ENCODE measurements at places on chromosomes 1 and 21. TPM values are rescaled to one million over a fixed set of nuclear protein-coding genes. Genes with fewer than 3 reads are reported as not detected.
A peak's percentile ranks its signal among the peaks of the same experiment; 100 is the strongest.

DNA sequence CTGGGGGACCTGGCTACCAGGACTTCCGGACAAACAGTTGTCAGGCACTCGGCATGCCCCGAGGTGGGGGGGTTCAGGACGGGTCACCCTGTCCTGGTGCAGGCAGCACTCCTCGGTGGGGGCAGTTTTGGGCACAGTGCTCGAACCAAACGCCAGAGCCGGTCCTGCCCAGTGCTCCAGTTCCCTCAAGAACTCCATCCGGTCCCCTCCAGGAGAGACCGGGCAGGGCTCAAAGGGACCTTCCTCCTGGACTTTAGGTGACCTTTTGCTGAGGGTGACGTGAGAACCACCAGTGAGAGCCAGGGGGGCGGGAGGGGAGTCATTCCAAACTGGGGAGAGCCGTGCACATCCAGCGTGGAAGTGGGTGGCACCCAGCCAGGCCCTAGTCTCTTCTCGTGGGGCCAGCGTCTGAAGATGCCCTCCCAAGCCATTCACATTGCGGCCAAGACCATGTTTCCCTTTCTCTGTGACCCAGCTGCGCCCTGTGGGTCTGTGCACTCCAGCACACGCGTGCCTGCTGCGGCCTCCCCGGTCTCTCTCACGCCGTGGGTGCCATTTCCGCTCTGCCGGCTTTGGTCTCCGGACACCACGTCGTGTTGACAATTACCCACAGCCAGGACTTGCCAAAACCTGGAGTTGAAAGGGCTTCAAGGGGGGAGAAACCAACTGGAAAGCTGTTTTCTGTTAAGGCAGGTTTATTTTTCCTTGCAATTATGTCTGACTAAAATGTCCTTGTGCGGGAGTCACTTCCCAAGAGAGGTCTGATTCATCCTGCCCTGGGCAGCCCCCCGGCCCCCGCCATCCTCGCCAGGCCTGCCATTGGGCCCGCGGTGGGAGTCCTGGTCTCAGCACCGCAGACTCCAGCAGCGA is 178.8 kb upstream of the ARHGEF16 start:
- no peaks in the 10 kb centered on the region for H3K36me3 ChIP-seq
- H3K4me3 ChIP-seq = no peak overlapping the region
- DNase-seq = no peak
- H3K27ac ChIP-seq = no peak overlapping the region
- no peaks in the 10 kb centered on the region for H3K4me1 ChIP-seq
- H3K27me3 ChIP-seq = no peaks in the 10 kb centered on the region

DNA sequence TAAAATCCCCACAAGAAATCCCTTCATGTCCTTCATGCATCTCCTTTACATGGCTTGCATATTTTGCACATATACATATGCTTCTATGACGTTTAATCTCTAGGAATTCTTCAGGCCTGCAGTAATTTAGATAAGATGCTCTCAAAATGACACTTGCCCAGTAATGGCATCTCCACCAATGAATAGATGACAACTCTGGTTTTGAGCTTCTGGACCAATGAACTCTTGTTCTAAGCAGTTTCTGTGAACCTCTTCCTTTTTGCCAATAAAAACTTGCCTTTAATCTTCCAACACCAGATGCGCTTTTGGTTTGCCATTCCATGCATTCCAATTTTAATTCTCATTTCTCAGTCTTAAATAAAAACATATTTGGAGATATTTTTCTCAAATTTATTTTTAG is 189.8 kb upstream of the OLFM3 start:
- no peak overlapping the region for H3K27ac ChIP-seq
- H3K4me3 ChIP-seq = no peak overlapping the region
- H3K27me3 ChIP-seq = no peaks in the 10 kb centered on the region
- DNase-seq = no peak
- H3K36me3 ChIP-seq = no peaks in the 10 kb centered on the region
- 0 out of 2 replicates have a peak, but pooled peaks cover 6% of the 10 kb centered on the region for H3K4me1 ChIP-seq

DNA sequence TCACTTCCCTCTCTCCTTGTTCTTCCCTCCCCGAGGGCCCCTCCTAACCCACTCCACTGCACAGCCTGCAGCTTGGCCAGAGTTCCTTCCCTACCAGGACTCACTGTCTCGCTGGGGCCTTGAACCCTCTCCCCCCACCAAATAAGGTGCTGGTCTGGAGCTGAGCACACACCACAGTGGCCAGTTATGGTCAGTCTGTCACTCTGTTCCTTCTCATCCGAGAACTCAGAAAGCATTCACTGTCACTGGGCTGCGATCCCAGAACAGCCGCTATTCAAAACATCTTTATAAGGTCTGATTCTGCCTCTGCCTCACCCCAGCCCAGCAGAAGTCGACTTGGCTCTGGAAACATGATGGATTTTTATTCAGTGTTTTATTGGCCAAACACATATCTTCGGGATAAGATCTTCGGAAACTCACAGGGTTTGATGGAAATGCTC is 19.8 kb upstream of the LBR start:
- no peak overlapping the region for H3K4me3 ChIP-seq
- H3K27ac ChIP-seq = no peak overlapping the region
- H3K27me3 ChIP-seq = 0 out of 2 replicates have a peak, but pooled peaks cover 4% of the 10 kb centered on the region
- no peaks in the 10 kb centered on the region for H3K36me3 ChIP-seq
- H3K4me1 ChIP-seq = peaks cover 34% of the 10 kb centered on the region

DNA sequence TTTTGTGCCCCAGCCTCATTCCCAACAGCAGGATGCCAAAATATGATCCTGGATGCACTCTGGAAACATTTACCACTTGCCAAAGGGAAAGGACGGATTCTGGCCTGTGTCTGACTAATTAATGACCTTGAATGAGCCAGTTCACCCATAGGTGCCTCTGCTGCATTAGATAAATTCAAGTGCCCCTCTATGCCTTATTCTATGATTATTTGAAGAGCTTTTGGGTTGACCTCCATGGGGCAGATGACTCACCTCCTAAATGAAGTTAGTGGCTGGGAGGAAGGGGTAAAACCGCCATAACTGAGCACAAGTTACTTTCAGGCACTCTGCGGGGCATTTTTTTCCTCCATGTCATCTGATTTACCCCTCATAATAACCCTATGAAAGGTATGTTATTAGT is 98.1 kb downstream of the CLIC6 start:
- no peak for DNase-seq
- H3K4me1 ChIP-seq = no peaks in the 10 kb centered on the region
- H3K27me3 ChIP-seq = no peaks in the 10 kb centered on the region
- H3K27ac ChIP-seq = no peak overlapping the region
- H3K36me3 ChIP-seq = peaks cover 4% of the 10 kb centered on the region
- no peak overlapping the region for H3K4me3 ChIP-seq

DNA sequence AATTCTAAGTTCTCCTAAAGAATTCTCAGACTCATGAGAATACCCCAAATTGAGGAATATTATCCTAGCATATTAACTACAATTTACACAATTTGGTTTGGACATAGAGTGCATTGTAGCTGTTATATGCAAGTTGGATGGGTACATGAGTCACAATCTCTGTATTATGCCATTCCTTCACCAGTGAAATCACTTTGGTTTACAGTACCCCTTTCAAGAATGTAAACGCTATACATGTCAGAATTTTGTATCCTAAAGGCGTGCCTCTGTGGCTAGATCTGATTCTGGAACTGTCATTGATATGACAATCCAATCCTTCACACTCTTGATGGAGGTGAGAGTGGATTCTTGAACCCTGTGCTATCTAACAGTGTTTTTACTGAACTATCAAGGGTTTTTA is 6.7 kb upstream of the IL10RB start:
- no peaks in the 10 kb centered on the region for H3K27me3 ChIP-seq
- DNase-seq = no peak
- H3K36me3 ChIP-seq = peaks cover 44% of the 10 kb centered on the region
- H3K27ac ChIP-seq = no peak overlapping the region
- peaks cover 11% of the 10 kb centered on the region for H3K4me1 ChIP-seq
- H3K4me3 ChIP-seq = no peak overlapping the region

DNA sequence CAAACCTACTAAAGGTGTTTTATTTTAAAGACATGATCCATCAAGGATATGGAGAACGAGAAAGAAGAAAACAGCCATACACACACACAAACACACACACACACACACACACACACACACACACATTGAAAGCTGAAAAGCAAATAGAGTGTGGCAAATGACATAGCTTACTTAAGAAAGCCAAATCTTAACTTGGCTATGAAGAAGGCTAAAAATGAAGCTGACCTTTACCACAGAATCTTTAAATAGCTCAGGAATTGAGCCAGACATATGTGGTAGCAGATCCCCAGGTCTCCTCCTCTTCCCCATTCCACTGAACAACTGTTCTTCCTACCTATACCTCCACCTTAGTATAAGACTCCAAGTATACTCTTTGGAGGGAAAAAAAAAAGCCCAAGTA is 185.6 kb downstream of the CLEC20A start:
- no peak overlapping the region for H3K4me3 ChIP-seq
- H3K27ac ChIP-seq = peak overlapping the region; percentile 73
- no peaks in the 10 kb centered on the region for H3K27me3 ChIP-seq
- no peak for DNase-seq
- H3K4me1 ChIP-seq = peaks cover 16% of the 10 kb centered on the region

- DNase-seq = no peak
- H3K4me1 ChIP-seq = no peaks in the 10 kb centered on the region
- peaks cover 22% of the 10 kb centered on the region for H3K27me3 ChIP-seq
- no peaks in the 10 kb centered on the region for H3K36me3 ChIP-seq
- H3K4me3 ChIP-seq = no peak overlapping the region
These were observed 249.6 kb downstream of the PRDM2 start for GRCh38 chr1:13949546-13949945.

- peak within 1 kb of the TSS; percentile 66 for H3K4me3 ChIP-seq
- peaks cover 27% of the 10 kb centered on the region for H3K27me3 ChIP-seq
- H3K27ac ChIP-seq = no peak within 1 kb of the TSS
- peaks cover 69% of the 10 kb centered on the region for H3K4me1 ChIP-seq
- peak; percentile 38 for DNase-seq
These were observed at the start of gene SYT6 for GRCh38 chr1:114153261-114154145. TSS of gene SYT6 (minus strand) at chr1:114153869. CDS start at chr1:114153772, 97 bp downstream.

- H3K4me1 ChIP-seq = no peaks in the 10 kb centered on the region
- no peaks in the 10 kb centered on the region for H3K27me3 ChIP-seq
- no peak for DNase-seq
- H3K27ac ChIP-seq = no peak overlapping the region
- H3K4me3 ChIP-seq = no peak overlapping the region
These were observed 308.5 kb downstream of the LTN1 start for GRCh38 chr21:28683982-28684752.

GRCh38 chr21:41370840-41371684 is 9.2 kb downstream of the MX2 start:
- no peaks in the 10 kb centered on the region for H3K36me3 ChIP-seq
- H3K27me3 ChIP-seq = no peaks in the 10 kb centered on the region
- DNase-seq = no peak
- no peak overlapping the region for H3K4me3 ChIP-seq
- H3K27ac ChIP-seq = no peak overlapping the region

DNA sequence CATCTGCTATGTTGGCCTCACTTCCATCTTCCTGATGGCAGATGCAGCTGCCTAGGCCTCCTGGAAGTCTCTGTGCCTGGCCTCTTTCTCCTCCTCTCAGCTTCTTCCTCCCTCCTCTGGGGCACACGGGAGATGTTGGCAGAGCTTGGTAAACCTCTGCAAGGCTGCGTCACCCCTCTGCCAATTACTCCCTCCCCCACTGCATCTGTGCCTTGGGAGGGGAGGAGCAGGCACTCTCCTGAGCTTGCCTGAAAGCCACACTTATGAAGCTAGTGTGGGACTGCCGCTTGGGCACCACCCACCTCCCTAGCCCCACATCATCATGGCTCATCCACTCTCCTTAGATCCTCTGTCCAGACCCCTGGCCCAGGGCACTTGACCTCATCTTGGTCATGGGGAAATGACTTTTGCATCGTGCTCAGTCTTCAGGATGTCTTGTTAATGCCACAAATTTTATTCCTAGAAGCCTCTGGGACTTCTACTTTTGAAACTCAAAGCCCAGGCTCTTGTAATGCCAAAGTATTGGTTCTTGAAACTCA is 7.3 kb upstream of the TMEM51 start:
- H3K27ac ChIP-seq = no peak overlapping the region
- no peaks in the 10 kb centered on the region for H3K4me1 ChIP-seq
- peaks cover 9% of the 10 kb centered on the region for H3K27me3 ChIP-seq
- no peak overlapping the region for H3K4me3 ChIP-seq
- H3K36me3 ChIP-seq = no peaks in the 10 kb centered on the region
- no peak for DNase-seq

- H3K27ac ChIP-seq = no peak overlapping the region
- H3K36me3 ChIP-seq = peaks cover 87% of the 10 kb centered on the region
- H3K4me1 ChIP-seq = no peaks in the 10 kb centered on the region
- H3K27me3 ChIP-seq = no peaks in the 10 kb centered on the region
- DNase-seq = no peak
- no peak overlapping the region for H3K4me3 ChIP-seq
These were observed 16.1 kb upstream of the PSMD4 start for GRCh38 chr1:151238467-151238739.

GRCh38 chr1:201554190-201554600 is 15.3 kb downstream of the NAV1 start:
- H3K4me3 ChIP-seq = no peak overlapping the region
- no peaks in the 10 kb centered on the region for H3K27me3 ChIP-seq
- H3K4me1 ChIP-seq = peaks cover 9% of the 10 kb centered on the region
- H3K36me3 ChIP-seq = no peaks in the 10 kb centered on the region
- no peak for DNase-seq

DNA sequence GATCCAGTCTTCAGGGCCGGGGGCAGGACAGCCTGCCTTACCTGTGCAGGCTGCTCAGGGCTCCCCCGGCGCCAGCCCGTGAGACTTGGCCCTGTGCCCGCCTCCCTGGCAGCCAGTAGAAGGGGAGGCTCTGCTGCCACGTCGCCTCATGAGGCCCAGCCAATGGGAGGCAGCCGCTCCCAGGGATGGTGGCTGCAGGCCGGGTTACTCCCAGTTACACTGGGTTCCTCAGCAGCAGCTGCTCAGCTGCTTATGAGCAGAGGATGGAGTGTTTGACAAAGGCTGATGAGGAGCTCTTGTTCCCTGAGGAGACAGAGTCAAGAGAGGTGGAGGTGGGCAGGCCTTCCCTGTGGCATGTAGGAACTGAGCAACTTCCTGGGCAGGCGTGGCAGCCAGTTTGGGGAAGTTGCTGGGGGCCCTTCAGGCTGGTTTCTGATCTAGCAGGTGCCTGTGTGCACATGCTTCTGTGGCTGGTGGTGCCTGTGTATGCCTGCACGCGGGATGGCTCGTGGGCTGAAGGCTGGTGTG is 5.5 kb downstream of the MFSD2A start:
- no peak for DNase-seq
- H3K27me3 ChIP-seq = peaks cover 9% of the 10 kb centered on the region
- peaks cover 15% of the 10 kb centered on the region for H3K4me1 ChIP-seq
- H3K4me3 ChIP-seq = no peak overlapping the region
- no peak overlapping the region for H3K27ac ChIP-seq

GRCh38 chr1:24392604-24392946 is 21.0 kb downstream of the STPG1 start:
- no peaks in the 10 kb centered on the region for H3K27me3 ChIP-seq
- H3K4me3 ChIP-seq = no peak overlapping the region
- peak overlapping the region; percentile 24 for H3K27ac ChIP-seq
- DNase-seq = no peak

DNA sequence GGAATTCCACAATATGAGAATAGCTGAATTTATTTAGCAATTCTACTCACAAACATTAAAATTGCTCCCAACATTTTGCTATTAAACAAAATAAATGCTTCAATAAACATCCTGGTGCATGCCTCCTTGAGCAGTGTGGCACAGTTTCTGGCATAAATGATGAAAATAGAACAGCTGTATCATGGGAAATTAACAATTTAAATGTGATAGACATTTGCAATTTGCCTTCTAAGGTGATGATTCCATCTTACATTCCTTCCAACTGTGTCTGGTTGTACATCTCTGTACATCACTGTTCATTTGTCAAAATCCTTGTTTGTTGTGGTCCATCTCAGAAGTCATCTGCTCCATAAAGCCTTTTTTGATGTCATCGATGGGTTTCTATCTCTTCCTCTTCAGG is 198.7 kb downstream of the KCTD3 start:
- H3K27ac ChIP-seq = no peak overlapping the region
- H3K27me3 ChIP-seq = no peaks in the 10 kb centered on the region
- H3K36me3 ChIP-seq = no peaks in the 10 kb centered on the region

OR10K1 gene
- not detected for total RNA-seq

CD1E gene
- total RNA-seq = not detected

KRTAP25-1 gene
- total RNA-seq = not detected

SMIM1 gene
- 10.2 TPM for total RNA-seq

UBASH3A gene
- 0.09 TPM for total RNA-seq
